ENCODE measurements at places on chromosomes 7 and 10.

- DNase-seq: no peak
Observed at GRCh38 chr7:41861642-41862041, 158.8 kb upstream of the INHBA start.

GRCh38 chr7:45919231-45919784, 1.8 kb downstream of the IGFBP3 start:
- peak; percentile 46 for DNase-seq

GRCh38 chr10:35379226-35380137, 43.2 kb downstream of the CCNY start:
- DNase-seq: peak; percentile 43

DNA sequence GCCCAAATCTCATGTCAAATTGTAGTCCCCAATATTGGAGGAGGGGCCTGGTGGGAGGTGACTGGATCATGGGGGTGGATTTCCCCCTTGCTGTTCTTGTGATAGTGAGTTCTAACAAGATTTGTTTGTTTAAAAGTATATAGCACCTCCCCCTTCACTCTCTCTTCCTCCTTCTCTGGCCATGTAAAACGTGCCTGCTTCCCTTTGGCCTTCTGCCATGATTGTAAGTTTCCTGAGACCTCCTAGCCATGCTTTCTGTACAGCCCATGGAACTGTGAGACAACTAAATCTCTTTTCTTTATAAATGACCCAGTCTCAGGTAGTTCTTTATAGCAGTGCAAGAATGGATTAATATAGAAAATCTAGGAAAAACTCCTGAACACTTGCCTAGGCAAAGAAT, 202.1 kb upstream of the SLC26A5 start:
- no peak for DNase-seq

DNA sequence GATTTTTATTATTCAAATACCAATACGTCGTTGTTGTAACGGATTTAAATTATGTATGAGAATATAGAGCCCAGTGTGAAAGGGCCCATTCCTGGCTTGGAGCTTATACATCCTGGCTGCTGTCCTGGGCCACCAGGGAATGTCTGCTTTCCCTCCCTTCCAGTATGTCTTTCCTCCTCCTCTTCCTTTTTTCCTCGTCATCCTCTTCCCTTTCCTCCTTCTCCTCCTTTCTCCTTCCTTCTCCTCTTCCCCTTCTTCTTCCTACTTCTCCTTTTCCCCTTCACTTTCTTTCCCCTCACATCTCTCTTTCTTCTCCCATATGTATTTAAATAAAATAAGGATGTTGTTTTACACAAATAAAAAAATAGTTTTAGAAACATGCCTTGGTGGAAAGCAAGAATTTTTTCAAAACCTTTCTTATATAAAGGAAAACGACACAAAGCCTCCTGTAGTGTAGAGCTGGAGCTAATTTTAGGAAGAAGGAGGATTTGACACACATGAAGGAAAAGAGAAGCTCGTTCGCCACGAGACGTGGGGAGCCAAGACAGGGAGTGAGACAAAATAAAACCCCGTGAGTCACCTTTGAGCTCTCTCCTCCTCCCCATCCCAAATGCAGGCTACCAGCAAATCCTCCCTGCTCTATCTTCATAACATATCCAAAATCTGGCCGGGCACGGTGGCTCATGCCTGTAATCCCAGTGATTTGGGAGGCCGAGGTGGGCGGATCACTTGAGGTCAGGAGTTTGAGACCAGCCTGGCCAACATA, 301.1 kb upstream of the LYZL1 start:
- no peak for DNase-seq

GRCh38 chr10:43808136-43808535, 159.5 kb upstream of the ZNF32 start:
- no peak for DNase-seq

GRCh38 chr7:44867073-44867995, 18.0 kb downstream of the PURB start:
- DNase-seq: peak; percentile 39

DNA sequence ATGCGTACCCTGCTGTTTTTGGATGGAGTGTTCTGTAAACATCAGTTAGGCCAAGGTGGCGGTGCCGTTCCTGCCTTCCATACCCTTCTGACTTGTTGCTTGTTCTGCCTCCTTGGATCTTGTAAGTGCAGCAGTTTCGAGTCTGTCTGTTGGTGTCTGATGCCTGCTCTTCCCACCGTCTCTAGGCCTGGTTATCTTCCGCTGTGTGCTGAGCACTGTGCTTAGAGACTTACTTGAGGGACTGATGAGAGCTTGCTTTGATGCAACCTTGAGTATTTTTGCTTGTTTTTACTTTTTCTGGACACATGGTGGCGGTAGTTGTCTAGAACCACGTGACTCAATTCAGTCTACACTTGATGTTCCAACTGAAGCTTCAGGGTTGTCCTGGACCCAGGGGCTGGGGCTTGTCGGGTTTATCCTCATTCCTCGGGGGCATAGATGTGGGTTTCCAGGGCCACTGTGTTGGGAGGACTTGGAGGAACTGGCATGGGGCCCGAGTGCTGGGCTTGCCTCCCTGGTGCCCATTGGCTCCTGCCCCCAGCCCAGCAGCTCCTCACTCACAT, 14.4 kb upstream of the SPRN start:
- DNase-seq: no peak

GRCh38 chr10:102281102-102281487, 35.8 kb downstream of the GBF1 start:
- no peak for DNase-seq

- DNase-seq: peak; percentile 15
Observed at GRCh38 chr7:30596014-30596641, 1.4 kb downstream of the GARS1 start.
